Cardiac muscle cell (in vitro differentiated cells and primary cell): ENCODE measurements at places on chromosomes 3 and 15. TPM values are rescaled to one million over a fixed set of nuclear protein-coding genes. Genes with fewer than 3 reads are reported as not detected.

DNA sequence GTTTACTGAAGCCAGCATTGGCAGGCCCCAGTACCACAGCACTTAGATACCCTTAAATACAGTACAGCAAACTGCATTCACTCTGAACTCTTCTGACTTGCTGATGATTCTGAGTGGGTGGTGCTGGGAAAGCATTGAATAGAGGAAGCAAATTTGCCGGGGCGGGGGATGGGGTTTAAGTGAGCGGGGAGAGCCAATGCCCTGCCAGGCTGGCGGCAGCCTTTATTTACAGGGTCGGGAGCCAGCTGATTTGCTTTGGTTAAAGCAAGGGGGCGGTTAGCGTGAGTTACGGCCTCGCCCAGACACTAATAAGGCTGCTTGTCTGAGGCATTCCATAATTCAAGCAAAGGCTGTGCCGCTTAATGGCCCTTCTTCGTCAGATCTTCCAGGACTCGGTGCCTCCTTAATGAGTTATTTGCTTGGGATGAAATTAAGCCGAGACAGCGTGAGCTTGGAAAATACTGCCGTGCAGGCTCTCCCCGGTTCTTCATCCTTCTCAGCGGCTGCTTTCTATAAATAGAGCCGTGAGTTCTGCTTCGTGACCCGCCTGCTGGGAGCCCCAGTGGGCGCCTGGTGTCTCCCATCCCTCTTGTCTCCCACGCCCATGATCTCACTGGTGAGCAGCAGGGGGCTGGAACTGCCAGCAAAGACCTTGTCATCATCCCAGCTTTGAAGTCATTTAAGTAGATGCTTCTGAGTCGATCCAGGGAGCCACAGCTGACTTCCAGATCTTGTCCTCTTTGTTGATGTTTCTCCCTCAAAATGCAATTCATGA, 25.8 kb downstream of the SPSB4 start:
- DNase-seq, result peak; percentile 48
- H3K27ac ChIP-seq, result peak overlapping the region; percentile 90
- no peaks in the 10 kb centered on the region for H3K27me3 ChIP-seq
- no peaks in the 10 kb centered on the region for H3K36me3 ChIP-seq
- peaks cover 83% of the 10 kb centered on the region for H3K4me1 ChIP-seq

GRCh38 chr3:139307601-139308555, 35.9 kb upstream of the MRPS22 start:
- H3K4me1 ChIP-seq, result no peaks in the 10 kb centered on the region
- H3K27me3 ChIP-seq, result no peaks in the 10 kb centered on the region
- H3K4me3 ChIP-seq, result no peak overlapping the region
- H3K36me3 ChIP-seq, result no peaks in the 10 kb centered on the region
- no peak for DNase-seq
- no peak overlapping the region for H3K27ac ChIP-seq

- H3K36me3 ChIP-seq, result no peaks in the 10 kb centered on the region
- peaks cover 23% of the 10 kb centered on the region for H3K4me1 ChIP-seq
- H3K27ac ChIP-seq, result peak overlapping the region; percentile 91
- DNase-seq, result peak; percentile 95
- no peaks in the 10 kb centered on the region for H3K27me3 ChIP-seq
- no peak overlapping the region for H3K4me3 ChIP-seq
Measured at GRCh38 chr15:65832549-65833364, 36.5 kb upstream of the RAB11A start.

GRCh38 chr3:12744326-12744725, 14.7 kb downstream of the TMEM40 start:
- peaks cover 19% of the 10 kb centered on the region for H3K4me1 ChIP-seq
- DNase-seq, result no peak
- H3K27me3 ChIP-seq, result no peaks in the 10 kb centered on the region
- no peaks in the 10 kb centered on the region for H3K36me3 ChIP-seq
- no peak overlapping the region for H3K27ac ChIP-seq

DNA sequence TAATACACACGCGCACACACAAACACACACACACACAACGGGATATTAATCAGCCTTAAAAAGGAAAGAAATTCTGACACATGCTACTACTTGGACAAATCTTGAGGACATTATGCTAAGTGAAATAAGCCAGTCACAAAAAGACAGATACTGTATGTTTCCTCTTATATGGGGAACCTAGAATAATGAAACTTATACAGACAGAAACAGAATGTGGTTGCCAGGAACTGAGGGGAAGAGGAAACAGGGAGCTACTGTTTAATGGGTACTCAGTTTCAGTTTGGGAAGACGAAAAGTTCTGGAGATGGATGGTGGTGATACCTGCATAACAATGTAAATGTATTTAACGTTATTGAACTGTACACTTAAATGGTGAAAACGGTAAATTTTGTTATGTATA, 20.2 kb downstream of the ICE2 start:
- DNase-seq, result no peak
- H3K4me1 ChIP-seq, result no peaks in the 10 kb centered on the region
- no peak overlapping the region for H3K27ac ChIP-seq
- peaks cover 28% of the 10 kb centered on the region for H3K36me3 ChIP-seq

DNA sequence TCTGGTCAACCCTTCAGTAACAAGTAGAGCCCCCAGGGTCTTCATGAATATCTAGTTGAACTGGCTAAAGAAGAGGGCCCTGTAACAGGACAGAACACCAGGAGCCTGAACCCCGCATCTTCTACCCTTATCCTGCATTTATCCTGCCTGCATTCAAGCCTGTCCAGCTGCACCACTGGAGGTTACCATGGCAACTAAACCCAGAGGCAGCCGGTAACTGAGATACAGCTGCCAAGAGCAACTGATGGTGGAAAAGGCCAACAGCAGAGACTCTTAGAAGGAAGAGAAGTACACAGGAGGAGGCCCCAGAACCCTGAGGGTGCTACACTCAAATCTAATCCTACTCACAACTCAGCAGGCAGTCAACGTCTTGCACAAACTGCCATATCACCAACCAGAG, 3.7 kb upstream of the PRKAR2A start:
- H3K27me3 ChIP-seq, result no peaks in the 10 kb centered on the region
- H3K27ac ChIP-seq, result no peak overlapping the region
- H3K4me1 ChIP-seq, result no peaks in the 10 kb centered on the region

GRCh38 chr3:185094697-185095096, 58.2 kb downstream of the C3orf70 start:
- H3K27ac ChIP-seq, result no peak overlapping the region
- H3K4me3 ChIP-seq, result no peak overlapping the region
- no peaks in the 10 kb centered on the region for H3K36me3 ChIP-seq
- peaks cover 5% of the 10 kb centered on the region for H3K4me1 ChIP-seq
- no peaks in the 10 kb centered on the region for H3K27me3 ChIP-seq

DNA sequence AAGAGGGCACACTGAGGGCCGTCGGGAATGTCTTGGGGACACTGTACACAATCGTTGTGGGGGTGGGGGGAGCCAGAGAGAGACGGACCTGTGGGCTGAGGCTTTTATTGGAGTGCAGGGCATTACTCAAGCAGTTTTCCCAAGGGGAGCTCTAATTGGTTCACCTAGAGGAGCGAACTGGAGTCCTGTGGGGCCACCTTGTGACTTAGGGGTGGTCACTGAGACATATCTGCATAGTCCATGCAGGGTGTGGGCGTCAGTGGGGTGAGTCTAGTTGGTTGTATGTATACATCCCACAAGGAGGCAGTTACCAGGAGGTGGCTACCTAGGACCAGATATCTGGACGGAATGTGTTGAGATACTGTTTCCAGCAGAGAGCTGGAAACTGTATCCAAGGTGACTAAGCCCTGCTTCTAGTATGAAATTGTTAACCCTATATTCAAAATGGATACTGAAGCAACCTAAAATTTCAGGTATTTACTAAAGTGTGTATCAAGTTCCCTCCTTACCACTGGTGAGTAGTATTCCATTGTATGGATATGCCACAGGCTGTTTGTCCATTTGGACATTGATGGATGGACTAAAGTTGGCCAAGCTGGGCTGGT, 2.6 kb upstream of the PIGZ start:
- no peak for DNase-seq
- no peaks in the 10 kb centered on the region for H3K36me3 ChIP-seq
- no peak overlapping the region for H3K4me3 ChIP-seq
- H3K27ac ChIP-seq, result no peak overlapping the region
- H3K4me1 ChIP-seq, result no peaks in the 10 kb centered on the region

- no peak overlapping the region for H3K27ac ChIP-seq
- no peaks in the 10 kb centered on the region for H3K4me1 ChIP-seq
- no peak overlapping the region for H3K4me3 ChIP-seq
- no peaks in the 10 kb centered on the region for H3K36me3 ChIP-seq
- no peak for DNase-seq
- no peaks in the 10 kb centered on the region for H3K27me3 ChIP-seq
Measured at GRCh38 chr3:132925256-132925930, 112.8 kb upstream of the TMEM108 start.

GRCh38 chr3:3301476-3301875, 122.0 kb upstream of the CRBN start:
- peaks cover 6% of the 10 kb centered on the region for H3K4me1 ChIP-seq
- H3K36me3 ChIP-seq, result no peaks in the 10 kb centered on the region
- DNase-seq, result no peak
- no peak overlapping the region for H3K4me3 ChIP-seq

GRCh38 chr3:154123906-154124305, 2.7 kb downstream of the ARHGEF26 start:
- peak; percentile 23 for DNase-seq
- peaks cover 22% of the 10 kb centered on the region for H3K27me3 ChIP-seq
- no peak overlapping the region for H3K4me3 ChIP-seq
- H3K4me1 ChIP-seq, result peaks cover 6% of the 10 kb centered on the region
- no peak overlapping the region for H3K27ac ChIP-seq
- no peaks in the 10 kb centered on the region for H3K36me3 ChIP-seq

GRCh38 chr3:45566196-45566595, 28.4 kb upstream of the LIMD1 start:
- no peaks in the 10 kb centered on the region for H3K27me3 ChIP-seq
- H3K4me3 ChIP-seq, result no peak overlapping the region
- no peaks in the 10 kb centered on the region for H3K4me1 ChIP-seq
- H3K36me3 ChIP-seq, result no peaks in the 10 kb centered on the region
- no peak for DNase-seq

DNA sequence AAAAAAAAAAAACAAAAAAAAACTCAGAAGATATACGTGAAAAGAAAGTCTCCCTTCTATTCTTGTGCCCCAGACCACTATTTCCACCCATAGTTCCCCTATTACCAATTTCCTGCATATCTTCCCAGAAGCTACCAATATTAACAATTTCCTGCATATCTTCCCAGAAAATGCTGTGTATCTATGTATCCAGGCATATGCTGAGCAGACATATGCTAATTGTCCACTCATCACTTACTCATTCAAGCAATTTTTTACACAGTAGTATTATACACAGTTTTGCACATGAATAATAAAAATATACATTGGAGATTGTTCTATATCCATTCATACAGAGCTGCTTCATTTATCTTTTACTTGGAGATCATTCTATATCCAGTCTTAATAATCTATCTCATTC, 12.6 kb upstream of the SLMAP start:
- no peak for DNase-seq
- no peak overlapping the region for H3K4me3 ChIP-seq
- H3K36me3 ChIP-seq, result no peaks in the 10 kb centered on the region
- no peaks in the 10 kb centered on the region for H3K27me3 ChIP-seq

- H3K4me1 ChIP-seq, result peaks cover 14% of the 10 kb centered on the region
- no peak for DNase-seq
- no peaks in the 10 kb centered on the region for H3K27me3 ChIP-seq
- H3K27ac ChIP-seq, result no peak overlapping the region
Measured at GRCh38 chr3:78712270-78712669, 1055.5 kb downstream of the ROBO1 start.

DNA sequence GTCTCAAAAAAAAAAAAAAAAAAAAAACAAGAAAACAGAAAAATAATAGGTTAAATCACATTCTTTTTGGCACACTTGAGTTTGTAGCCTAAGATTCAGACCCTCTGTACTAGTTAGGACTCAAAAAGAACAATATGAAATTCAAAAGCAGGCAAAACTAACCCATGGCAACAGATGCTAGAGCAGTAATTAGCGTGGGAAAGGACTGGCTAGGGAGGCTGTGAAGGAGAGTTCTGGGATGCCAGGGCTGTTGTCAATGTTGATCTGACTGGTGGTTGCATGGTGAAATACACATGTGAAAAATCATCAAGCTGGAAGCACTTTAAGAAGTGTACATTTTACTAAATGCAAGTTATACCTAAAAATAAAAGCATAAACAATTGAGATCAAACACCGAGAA, 35.6 kb downstream of the KLHL6 start:
- no peak overlapping the region for H3K27ac ChIP-seq
- H3K4me3 ChIP-seq, result no peak overlapping the region

DNA sequence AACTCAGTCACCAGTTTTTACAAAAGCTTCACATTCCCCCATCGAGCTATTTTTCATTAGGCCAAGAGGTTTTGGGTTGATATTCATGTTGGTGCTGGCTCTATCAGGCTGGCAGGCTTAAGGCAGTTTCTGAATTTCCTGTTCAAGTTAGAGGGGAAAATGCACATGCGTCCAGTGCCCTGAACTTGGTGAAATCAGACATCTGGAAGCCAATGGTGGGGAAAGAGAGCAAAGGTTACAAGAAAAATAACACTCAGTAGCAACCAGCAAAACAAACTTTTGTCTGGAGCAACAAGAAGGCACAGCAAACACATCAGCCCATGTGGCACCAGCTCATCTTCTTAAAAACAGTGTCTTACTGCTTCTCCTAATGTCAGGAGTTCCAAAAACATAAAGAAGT, 155.6 kb upstream of the TSC22D2 start:
- no peak overlapping the region for H3K4me3 ChIP-seq
- no peaks in the 10 kb centered on the region for H3K36me3 ChIP-seq
- no peaks in the 10 kb centered on the region for H3K27me3 ChIP-seq
- peaks cover 31% of the 10 kb centered on the region for H3K4me1 ChIP-seq
- no peak for DNase-seq

- H3K36me3 ChIP-seq, result no peaks in the 10 kb centered on the region
- H3K27ac ChIP-seq, result no peak overlapping the region
- peak; percentile 54 for DNase-seq
- no peak overlapping the region for H3K4me3 ChIP-seq
- peaks cover 48% of the 10 kb centered on the region for H3K27me3 ChIP-seq
- H3K4me1 ChIP-seq, result peaks cover 34% of the 10 kb centered on the region
Measured at GRCh38 chr3:38655708-38656300, 6.3 kb upstream of the SCN5A start.

DNA sequence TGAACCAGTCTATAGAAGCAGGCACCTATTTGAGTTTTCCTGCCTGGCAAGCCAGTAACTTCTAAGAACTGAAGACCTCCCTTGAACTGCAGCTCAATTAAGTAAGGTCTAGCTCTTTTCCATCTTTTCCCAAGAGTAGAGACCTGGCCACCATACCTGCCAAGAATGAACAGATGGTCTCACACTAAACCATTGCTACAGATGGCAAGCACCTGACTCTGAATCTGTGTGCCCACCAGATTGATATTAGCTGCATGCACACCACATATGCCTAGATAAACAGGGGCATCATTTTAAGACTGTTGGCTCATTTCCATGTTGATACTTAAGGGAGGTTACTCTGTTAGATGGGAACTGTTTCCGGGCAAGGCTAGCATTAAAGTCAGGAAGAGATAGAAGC, 34.8 kb upstream of the GSK3B start:
- DNase-seq, result no peak
- no peaks in the 10 kb centered on the region for H3K27me3 ChIP-seq
- no peaks in the 10 kb centered on the region for H3K4me1 ChIP-seq
- H3K36me3 ChIP-seq, result no peaks in the 10 kb centered on the region

GRCh38 chr3:180040966-180041365, 4.2 kb upstream of the PEX5L start:
- H3K36me3 ChIP-seq, result no peaks in the 10 kb centered on the region
- peaks cover 36% of the 10 kb centered on the region for H3K27me3 ChIP-seq
- no peak overlapping the region for H3K4me3 ChIP-seq
- DNase-seq, result no peak
- no peak overlapping the region for H3K27ac ChIP-seq

Gene CKMT1A
- total RNA-seq, result 1.4 and 5.9 TPM in 2 replicates

Gene PROS1
- total RNA-seq, result 29.5 and 48.6 TPM in 2 replicates

Gene GREM1
- total RNA-seq, result 0.09 and 0.39 TPM in 2 replicates

Gene STAC
- total RNA-seq, result 16.6 and 24.9 TPM in 2 replicates

Gene DLL4
- 0.11 and 0.71 TPM in 2 replicates for total RNA-seq

Gene FBXO40
- 7.3 and 18.0 TPM in 2 replicates for total RNA-seq

Gene LMCD1
- total RNA-seq, result 27.7 and 33.0 TPM in 2 replicates

Gene COPB2
- 87.3 and 112 TPM in 2 replicates for total RNA-seq
